ENCODE measurements at places on chromosomes 1 and 21.

GRCh38 chr1:71964188-71964587 lies 318.2 kb downstream of the NEGR1 start:
- DNase-seq = no peak

DNA sequence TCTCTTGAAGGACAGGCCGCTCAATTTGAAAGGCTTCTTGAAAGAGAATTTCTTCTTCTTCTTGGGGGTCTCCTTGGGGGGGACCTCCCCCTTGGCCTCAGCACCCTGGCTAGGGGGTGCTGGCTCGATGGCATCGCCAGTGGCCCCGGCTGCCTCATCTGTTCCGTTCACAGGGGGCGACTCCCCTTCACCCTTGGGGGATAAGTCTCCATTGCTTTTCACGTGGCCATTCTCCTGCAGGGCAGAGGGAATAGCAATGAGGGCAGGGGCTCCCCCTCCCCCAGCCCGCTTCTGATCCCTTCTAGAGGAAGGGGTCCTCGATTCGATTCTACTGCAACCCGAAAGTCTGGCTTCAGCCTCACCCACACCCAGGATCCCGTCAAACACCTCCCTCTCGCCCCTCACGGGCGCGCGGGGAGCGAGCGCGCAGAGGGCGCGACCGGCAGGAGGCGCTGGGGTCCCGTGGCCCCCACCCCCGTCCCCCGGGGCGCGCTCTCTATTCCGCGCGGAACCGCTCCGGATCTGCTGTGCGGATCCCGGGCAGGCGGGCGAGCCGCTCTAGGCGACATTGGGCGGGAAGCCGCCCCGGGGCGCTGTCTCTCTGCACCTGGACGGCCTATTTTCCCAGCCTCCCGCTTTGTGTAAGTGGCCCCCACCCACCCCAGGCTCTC lies 1.0 kb downstream of the MARCKSL1 start:
- no peak for DNase-seq

DNA sequence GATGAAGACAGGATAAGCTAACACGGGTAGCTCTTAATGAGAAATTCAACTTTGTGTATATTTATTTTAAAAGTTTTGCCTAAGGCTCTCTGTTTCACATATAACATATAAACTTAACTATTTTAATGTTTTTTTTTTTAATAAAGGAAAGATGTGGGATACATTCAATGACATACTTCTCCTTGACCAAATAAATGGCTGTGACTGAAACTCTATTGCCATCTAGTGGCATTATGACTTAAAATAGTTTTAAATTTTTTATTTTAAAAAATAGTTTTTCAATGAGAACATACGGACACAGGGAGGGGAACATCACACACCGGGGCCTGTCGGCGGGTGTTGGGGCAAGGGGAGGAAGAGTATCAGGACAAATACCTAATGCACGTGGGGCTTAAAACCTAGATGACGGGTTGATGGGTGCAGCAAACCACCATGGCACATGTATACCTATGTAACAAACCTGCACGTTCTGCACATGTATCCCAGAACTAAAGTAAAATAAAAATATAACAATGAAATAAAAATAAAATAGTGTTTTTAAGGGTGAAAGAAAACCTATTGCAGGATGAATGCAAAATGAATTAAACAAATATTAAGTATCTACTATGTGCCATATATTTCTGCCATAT lies 83.4 kb downstream of the LYST start:
- DNase-seq = no peak

- no peak for DNase-seq
These were observed 35.2 kb upstream of the SYT2 start for GRCh38 chr1:202745323-202745888.

DNA sequence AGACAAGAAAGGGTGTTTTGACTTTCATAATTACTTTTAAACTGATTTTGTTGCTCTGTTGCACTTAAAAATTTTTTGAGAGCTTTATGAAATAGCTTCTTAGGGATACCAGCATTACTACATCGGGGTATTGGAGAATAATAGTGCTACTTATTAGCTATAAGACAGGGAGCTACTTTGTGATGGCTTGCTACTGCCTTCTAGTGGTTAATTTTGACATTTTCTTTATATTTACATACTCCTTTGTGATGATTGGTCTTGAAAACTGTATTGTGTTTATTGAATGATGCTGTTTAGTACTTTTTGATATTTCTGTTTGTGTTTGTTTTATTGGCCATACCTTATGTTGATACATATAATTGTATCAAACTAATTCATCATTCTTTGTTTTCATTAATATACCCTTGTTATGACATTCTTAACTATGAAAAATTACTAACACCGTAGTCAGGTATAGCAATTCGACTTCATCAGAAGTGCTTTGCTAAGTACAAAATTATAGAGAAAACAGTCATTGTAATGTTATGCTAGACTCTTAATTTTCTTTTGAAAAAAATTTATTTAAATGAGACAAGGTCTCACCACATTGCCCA lies 85.5 kb downstream of the CLIC4 start:
- no peak for DNase-seq

DNA sequence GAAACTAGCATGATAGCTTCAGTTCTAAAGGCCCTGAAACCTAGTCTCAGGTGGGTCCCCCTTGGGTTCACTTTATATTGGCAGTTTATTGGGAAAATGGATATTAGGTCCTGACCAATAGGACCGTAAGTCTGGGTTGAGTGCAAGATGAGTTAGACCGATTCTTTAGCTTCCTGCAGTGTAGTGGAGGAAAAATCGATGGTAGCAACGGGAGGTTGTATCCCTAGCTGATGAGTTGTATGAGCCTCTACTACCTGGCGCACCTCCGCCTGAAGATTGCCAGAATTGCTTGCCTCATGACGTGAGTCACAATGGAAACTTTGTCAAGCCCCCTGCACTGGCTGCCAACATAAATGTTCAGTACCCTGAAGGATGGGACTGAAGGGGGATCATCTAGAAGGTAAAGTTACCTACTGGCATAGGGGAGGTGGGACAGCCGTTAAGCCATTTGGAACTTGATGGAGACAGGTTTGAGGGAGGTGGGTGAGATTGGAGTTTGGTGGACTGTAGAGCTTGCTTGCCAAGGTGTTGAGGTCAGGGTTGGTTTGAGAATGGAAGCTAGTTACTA lies 3.9 kb downstream of the RCC1 start:
- peak; percentile 21 for DNase-seq

DNA sequence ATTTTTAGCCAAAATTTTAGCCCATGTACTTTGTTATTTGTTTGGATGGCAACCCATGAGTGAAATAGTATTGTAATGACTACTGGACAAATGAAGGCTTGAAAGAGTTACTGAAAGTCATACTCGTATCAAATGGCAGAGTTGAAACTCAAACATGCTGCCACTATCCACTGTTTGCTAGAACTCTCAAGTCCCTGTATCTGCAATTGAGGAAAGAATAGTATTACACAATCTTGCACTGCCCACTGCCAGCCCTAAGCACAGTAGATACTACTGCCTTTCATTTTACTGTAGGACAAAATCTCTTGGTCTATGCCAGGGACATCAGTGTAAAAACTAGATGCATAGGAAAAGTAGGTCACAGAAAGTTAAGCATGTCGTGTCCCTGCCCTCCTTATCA lies 581.1 kb upstream of the PLXNA2 start:
- no peak for DNase-seq

DNA sequence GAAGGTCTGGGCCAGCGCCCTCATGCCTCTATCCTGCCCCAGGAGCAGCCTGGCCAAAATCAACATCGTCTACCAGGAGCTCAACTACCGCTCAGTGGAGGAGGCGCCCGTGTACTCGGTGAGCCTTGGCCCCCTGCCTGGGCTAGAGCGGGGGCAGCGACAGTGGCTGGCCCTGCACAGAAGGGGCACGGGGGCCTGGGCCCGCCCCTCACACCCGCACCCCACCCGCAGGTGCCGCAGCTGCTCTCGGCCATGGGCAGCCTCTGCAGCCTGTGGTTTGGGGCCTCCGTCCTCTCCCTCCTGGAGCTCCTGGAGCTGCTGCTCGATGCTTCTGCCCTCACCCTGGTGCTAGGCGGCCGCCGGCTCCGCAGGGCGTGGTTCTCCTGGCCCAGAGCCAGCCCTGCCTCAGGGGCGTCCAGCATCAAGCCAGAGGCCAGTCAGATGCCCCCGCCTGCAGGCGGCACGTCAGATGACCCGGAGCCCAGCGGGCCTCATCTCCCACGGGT lies 10.8 kb downstream of the SCNN1D start:
- DNase-seq = no peak

DNA sequence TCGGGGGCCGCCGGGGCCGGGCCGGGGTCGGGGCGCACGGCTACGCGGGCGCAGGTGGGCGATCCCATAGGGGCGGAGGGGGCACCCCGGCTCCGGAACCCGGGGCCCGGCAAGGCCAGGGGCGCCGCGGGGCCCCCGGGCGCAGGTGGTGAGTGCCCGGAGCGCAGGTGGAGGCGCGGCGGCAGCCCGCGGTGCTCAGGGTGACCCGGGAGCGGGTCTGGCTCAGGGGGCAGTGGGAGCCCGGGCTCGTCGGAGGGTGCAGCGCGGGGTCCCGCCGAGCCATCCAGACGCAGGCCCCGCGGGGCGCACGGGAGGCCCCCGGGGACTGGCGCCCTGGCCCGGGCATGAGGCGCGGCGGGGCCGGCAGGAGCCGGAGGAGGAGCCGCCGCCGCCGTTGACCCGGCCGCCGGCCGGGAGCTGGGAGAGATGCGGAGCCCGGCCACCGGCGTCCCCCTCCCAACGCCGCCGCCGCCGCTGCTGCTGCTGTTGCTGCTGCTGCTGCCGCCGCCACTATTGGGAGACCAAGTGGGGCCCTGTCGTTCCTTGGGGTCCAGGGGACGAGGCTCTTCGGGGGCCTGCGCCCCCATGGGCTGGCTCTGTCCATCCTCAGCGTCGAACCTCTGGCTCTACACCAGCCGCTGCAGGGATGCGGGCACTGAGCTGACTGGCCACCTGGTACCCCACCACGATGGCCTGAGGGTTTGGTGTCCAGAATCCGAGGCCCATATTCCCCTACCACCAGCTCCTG lies 489 bp downstream of the CELSR2 start:
- DNase-seq = no peak

GRCh38 chr1:160520582-160520981 lies 2.5 kb downstream of the SLAMF6 start:
- DNase-seq = no peak

DNA sequence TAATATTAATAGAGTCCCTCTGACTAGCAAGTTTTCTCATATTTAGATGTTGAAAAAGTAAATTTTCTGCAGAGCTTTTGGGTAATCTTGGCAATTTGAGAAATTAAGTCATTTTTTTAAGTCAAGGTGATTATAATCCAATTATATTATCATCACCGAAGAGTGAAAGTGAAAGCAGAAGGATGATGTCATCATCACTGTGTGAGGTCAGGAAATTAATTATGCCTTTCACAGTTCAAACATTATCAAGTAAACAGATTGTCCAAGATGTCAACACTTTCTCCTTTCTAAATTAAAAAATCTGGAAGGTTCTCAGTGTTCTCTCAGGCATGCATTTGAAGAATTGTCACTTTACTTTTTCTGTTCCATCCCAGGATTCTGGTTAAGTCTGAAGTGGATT lies 296.0 kb downstream of the TBX15 start:
- no peak for DNase-seq

DNA sequence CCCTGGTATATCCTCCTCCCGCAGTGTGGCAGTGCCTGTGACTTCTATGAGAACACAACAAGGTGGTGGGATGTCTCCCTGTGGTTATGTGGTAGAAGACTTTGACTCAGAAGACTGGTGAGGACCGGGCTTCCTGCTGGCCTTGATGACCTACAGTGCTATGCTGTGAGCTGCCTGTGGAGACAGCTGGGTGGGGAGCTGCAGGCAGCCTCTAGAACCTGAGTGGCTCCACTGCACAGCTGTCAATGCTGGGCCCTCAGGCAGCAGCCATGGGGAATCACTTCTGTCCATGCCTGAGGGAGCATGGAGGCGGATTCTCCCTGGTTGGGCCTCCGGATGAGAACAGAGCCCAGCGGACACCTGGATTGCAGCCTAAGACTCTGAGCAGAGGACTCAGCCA lies 14.9 kb downstream of the SLC1A7 start:
- no peak for DNase-seq

DNA sequence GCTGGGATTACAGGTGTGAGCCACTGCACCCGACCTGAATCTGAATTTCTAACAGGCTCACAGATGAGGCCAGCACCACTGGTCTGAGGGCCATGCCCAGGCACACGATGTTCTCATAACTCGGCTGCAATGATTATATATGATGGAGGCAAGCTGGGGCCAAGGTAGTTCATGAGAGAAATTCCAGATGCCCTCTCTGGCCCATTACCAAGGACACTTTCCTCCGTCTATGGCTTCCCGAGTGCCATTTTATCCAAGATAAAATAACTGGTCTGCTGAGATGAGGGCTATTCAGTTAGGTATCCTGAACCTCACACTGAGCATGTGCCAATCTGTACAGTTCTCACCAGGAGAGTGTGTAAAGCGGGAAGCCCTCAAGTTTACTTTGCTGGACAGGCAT lies 16.5 kb downstream of the TMPRSS2 start:
- no peak for DNase-seq

DNA sequence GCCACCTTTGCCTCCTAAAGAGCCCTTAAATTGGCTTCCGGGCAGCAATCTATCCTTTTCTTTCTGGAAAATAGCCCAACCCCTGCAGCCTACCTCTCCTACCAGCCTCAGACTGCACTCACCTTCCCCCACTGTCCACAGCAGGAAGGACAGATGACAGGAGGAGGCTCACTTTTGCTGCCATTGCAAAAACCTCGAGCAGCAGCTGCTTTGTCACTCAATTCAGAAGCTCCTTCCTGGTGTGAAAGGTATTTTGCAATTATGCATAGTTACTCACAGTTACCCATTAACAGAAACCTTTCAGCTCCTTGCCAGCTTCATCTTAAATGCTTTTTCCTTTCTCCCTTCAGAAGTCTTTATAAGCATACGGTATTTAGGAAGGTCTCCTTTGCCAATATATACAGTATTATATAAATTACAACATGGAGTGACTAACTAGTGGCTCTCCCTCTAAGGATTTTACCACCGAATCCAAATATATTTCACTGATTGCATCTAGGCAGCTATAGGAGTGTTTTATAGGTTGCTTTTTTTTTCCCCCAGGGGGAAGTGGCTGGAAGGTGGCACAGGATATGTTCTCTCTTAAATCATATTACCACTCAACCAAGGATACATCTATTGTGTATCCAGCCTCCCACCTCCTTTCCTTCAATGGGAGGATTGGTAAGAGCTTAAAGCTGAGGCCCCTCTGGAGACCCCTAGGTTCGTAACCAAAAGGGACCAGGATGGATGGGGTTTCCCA lies 142.1 kb upstream of the IPO9 start:
- no peak for DNase-seq

DNA sequence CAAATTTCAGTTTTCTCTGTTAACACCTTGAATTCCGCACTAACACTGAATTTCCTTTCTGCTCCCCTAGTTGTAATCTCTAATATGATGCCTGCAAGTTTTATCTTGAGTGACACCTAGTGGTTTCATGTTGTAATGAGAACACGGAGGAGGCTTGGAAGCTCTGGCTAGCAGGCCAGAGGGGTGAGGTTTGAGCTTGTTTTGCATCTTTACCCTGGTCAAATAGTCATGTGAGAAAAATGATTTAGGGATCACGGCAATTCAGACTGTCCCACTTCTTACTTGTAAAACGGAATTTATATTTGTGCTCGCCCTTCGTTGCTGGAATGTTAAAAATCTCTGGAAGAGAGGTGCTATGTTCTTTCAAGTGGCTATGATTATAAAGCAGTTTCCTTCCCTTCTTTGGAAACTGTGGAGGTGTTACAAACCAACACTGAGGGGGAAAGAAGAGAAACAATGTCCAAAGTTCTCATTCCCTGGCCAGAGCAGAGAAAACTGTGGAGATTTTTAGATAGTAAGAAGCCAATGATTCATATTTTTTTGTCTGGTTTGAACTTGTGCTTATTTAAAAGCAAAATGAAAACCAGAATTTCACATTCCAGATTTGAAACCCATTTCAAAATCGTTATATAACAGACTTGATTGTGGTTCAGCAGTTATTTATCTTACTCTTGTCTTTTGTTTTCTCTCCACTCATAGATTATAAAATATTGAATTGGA lies 5.3 kb upstream of the MROH9 start:
- DNase-seq = no peak

Data from stimulated activated CD8-positive, alpha-beta memory T cell treated with anti-CD3 and anti-CD28 coated beads, Interleukin-4, amount 100 ng/mL, for 24 hours (primary cell).